ENCODE measurements at places on chromosomes 3 and 15.

GRCh38 chr3:23254835-23255234 is 51.7 kb downstream of the UBE2E2 start:
- no peak for DNase-seq

DNA sequence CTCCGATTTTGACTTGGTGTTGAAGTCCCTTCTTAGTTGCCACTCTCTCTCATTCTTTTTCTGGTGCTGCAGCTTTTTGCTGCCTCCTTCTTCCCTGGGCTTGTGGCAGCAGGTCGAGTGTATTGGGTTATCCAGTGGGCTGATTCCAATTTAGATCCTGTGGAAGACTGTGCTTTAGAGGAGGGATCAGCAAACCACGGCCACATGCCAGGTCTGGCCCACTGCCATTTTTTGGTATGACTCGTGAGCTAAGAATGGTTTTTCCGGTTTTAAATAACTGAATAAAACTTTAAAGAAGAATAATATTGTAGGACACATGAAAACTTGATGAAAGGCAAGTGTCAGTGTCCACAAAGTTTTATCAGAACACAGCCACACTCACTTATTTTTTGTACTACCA is 330.5 kb downstream of the ROBO2 start:
- peak; percentile 44 for DNase-seq

- DNase-seq: no peak
Observed at GRCh38 chr3:183917776-183918175, 33.1 kb upstream of the PARL start.

DNA sequence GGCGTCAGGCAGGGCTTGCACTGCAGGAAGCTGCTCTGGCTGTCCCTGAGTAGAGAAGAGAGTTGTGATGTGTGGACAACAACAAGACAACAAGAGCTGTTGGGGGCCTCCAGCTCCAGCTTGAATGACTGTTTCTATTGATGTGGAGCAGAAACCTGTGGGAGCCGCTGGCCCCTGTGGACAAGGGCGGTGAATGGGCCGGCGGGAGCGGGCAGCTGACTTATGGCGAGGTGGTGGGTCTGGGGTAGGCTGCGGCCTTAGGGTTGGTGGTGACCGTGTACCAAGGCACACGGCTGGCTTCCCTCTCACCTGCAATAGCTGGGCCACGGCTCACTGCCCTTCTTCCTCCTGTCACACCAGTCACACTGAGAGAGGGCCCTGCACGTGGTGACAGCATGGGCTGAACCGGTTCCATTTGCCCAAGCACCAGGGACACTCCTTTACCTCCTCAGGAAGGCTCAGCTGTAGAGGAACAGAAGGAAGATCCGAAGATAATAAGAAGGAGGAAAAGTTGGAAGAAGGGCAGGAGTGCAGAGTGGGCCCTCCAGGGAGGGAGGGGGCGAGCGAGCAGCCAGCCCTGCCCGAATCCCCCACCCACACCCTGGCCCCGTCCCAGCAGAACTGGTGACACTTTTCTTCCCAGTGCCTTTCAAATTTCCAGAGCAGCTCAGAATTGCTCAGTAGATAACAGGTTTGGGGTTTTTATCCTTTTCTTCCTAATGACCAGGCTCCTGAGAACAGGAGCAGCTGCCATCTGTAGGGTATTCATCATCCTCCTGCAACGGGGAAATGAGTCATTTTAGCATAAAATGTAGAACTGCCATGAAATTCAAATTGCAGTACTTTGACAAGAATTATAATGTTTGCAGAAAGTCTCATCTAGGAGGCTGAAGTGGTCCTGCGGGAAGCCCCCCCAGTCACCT is 136.9 kb downstream of the TJP1 start:
- no peak for DNase-seq

- DNase-seq: peak; percentile 88
Observed at GRCh38 chr3:46935168-46935858, 41.2 kb downstream of the CCDC12 start.

DNA sequence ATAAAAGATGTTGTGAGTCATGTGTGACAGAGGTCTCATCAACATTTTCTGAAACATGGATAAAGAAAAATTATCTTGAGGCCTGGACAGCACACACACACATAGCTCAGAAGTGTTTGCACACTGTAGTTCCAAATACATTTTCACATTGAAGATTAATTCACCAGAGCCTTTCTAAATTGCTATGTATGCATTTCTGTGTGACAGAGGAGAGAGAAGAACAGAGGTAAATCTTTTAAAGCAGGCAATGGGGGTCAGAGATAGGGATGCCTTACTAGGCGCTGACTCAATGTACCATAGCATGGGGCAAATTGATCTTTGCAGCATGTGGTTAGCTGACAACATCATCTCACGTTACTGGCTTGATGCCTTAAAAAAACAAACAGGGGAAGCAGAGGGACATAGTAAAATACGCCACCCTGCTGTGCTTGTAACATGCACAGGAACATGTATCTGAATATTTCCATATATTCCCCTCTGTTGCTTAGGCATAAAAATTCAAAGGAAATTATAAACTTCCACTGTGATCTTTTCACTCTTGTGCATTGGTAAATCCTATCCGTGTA is 7.7 kb downstream of the POU1F1 start:
- DNase-seq: no peak

GRCh38 chr15:45187894-45188830 is at the start of gene SHF:
SHF (minus strand) TSS chr15:45187966; CDS start chr15:45187951, 15 bp downstream.
- no peak for DNase-seq

DNA sequence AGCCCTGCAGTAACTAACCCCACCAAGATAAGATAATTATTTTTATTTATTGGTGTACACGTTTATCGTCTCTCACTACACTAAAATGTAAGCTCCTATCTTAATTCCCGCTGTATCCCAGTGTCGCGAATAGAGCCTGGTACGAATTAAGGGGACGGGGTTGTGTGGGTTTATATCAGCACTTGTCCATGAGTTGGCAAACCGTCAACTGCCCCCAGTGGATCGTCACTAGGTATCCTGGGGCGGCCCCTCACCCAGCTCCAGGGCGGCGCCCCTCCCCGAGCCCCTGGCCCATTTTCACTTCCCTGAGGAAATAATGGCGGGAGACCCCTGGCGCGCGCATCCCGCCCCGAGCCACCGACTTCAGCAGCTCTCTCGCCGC is 465 bp downstream of the RUVBL1 start:
- no peak for DNase-seq

DNA sequence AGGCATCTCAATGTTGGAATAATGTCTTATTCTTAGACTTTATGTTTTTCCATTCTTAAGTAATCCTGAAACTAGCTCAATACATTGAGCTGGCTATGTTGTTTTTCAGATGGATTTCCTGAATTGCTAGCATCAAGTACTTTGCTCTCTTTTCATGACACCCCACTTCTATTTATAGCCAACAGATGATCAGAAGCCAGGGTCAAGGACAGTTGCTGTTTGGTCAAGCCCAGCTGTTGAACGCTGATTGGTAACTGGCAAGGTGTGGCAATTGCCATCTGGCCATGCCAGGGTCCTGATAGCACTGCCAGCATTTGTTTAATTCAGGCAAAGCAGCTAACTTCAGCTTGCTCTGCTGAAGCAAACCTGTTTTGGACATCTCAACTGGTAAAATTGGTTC is 46.2 kb upstream of the PLCL2 start:
- DNase-seq: no peak

- DNase-seq: no peak
Observed at GRCh38 chr3:133940536-133940935, 44.9 kb upstream of the RAB6B start.

GRCh38 chr3:8856721-8857120 is 87.3 kb upstream of the OXTR start:
- DNase-seq: no peak

- no peak for DNase-seq
Observed at GRCh38 chr3:185912512-185912911, 25.3 kb downstream of the TRA2B start.

GRCh38 chr15:58538225-58538727 is 106.5 kb downstream of the LIPC start:
- DNase-seq: no peak

GRCh38 chr3:36992806-36993325 is at the start of gene EPM2AIP1:
EPM2AIP1 (minus strand) TSS chr3:36993131; CDS start chr3:36993077, 54 bp downstream.
- DNase-seq: no peak

DNA sequence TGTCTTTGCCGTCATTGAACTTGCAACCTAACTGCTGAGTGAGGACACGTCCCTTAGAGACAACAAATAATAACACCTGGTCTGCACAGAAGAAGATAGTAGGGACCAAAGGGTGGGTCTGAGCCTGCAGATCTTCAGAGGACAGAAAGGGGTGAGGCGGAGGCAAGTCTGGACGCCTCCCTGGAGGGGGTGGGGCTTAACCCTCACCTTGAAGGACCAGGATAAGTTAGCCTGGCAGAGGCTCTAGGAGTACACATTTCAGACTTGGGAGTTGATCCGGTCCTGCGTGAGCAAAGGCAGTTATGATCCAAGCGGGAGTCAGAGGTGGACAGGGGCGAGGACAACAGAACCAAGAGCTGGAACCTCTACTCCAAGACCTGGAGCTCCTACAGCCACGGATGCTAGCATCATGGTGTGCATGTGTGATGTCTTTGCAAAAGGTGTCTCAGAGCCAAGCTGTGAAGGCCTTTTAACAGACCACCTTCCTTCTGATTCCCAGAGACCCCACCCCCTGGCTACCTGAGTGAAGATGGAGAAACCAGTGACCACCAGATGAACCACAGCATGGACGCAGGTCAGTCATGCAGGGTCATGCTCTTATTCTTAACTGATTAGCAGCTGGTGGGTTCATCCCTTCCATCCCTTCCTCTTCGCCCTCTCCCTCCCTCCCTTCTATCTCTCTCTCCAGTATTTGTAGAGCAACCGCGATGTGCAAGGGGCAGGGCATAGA is 88.0 kb downstream of the AAGAB start:
- no peak for DNase-seq

DNA sequence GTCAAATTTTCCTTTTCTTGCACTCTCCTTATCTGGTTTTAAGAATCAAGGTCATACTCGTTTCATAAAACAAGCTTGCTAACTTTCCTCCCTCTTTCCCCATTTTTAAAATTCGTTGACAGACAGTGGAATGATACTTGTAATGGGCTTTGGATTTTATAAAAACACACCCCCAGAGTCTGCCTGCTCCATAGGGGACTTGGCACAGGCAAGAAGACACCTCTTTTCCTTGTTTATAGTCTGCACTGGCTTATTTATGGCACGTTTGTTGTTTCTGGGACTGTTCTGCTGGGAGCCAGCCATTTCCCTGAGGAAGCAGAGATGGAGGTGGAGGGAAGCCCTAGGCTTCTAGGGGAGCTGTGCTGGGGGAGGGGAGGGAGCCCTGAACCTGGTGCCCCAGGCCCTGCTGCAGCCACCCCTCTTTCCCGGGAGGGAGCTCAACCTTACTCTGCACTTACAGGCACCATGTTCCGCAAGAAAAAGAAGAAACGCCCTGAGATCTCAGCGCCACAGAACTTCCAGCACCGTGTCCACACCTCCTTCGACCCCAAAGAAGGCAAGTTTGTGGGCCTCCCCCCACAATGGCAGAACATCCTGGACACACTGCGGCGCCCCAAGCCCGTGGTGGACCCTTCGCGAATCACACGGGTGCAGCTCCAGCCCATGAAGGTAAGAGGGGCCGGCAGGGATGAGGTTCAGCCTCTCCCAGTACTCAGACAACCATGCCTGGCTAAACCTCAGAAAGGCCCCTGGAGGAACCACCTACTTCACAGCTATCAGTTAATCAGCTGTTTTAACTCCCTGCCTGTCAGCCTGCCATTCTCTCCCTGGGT is 18.3 kb downstream of the ANKRD63 start:
- DNase-seq: no peak

DNA sequence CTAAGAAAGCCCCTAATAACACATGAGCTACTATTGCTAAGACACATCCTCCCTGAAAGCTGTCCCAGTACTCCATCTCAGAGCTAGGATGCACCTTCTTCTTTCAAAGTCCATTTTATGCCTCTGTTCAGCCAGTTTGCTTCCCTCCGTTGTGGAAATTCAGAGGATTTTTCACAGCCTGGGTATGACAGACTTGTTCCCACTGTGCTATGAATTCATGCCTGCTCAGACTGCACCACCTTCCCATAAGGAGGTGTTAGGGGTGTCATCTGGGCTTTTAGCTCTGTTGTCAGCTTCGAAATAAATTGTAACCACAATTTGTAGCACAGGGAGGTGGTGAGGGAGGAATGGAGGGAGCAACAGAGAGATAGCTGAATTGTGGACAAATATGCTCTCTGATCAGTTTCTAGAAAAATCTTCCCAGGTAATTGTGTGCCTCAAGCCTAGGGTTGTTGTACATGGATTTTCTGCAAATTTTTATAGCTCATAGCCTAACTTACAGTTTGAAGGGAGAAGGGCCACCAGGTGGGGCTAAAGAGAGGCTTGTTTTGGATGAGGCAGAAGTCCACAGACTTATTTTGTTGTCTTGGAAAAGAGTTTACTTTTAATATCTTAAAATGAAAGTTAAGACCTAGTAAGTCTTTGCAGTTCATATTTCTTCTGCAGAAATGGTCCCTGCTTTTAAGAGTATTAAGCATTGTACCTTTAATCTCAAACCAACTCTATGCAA is 462.0 kb downstream of the PDCD6IP start:
- no peak for DNase-seq

GRCh38 chr3:67653425-67654098 is 850 bp downstream of the SUCLG2 start:
- no peak for DNase-seq

- no peak for DNase-seq
Observed at GRCh38 chr3:40923651-40924050, 275.7 kb upstream of the CTNNB1 start.

DNA sequence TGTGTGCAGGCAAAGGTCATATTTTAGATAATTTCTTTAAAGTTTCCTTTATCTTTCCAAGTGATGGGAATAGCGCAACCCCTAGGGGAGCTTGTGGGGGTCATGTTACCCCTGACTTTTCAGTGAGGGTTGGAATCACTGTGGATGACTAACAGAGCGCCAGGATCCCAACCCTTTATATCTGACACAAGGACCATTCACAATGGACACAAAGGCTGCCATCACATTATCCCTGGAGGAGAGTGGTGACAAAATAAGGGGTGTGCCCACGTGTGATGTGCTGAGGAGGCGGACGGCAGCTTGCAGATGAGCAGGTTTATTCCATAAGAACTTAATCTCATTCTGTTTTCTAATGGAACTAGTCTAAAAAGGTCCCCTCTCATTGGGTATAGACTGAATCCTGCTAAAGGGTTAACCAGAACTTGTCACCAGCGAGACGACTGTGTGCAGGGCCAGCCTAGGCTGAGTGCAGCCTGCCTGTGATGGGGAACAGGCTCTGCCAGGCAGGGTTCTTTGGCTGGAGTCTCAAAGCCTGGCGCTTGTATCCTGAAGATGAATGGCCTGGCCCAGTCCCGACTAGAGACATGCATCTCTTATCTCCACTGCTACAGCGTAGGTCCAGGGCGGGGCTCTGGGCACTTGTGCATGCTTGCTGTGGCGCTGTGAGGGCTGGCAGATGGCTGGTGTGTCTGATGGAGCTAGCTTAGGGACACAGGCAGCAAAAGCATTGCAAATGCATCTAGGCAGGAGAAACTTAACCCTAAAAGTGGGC is 50.2 kb downstream of the CHDH start:
- DNase-seq: no peak
